ENCODE measurements at places on chromosomes 1 and 21.

GRCh38 chr21:42356650-42357049 is 5.9 kb upstream of the TFF2 start:
- no peak for DNase-seq

DNA sequence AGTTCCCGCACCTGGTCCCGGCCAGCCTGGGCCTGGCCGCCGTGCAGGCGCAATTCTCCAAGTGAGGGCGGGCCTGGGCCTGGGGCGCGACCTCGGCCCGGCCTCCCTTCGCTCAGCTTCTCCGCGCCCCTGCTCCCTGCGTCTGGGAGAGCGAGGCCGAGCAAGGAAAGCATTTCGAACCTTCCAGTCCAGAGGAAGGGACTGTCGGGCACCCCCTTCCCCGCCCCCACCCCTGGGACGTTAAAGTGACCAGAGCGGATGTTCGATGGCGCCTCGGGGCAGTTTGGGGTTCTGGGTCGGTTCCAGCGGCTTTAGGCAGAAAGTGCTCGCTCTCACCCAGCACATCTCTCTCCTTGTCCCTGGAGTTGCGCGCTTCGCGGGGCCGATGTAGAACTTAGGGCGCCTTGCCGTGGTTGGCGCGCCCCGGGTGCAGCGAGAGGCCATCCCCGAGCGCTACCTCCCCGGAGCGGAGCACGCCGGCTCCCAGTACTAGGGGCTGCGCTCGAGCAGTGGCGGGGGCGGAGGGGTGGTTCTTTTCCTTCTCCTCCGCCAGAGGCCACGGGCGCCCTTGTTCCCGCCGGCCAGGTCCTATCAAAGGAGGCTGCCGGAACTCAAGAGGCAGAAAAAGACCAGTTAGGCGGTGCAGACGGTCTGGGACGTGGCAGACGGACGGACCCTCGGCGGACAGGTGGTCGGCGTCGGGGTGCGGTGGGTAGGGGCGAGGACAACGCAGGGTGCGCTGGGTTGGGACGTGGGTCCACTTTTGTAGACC is 1.2 kb downstream of the OLIG1 start:
- DNase-seq, result no peak

- no peak for DNase-seq
Measured at GRCh38 chr1:72394457-72394856, 112.1 kb upstream of the NEGR1 start.

GRCh38 chr1:73759011-73759410 is 439.0 kb downstream of the LRRIQ3 start:
- no peak for DNase-seq
